Activated CD4-positive, alpha-beta T cell treated with anti-CD3 and anti-CD28 coated beads, Interleukin-2, amount 50 U/mL, for 48 hours (primary cell): ENCODE measurements at places on chromosomes 5 and 9.

DNA sequence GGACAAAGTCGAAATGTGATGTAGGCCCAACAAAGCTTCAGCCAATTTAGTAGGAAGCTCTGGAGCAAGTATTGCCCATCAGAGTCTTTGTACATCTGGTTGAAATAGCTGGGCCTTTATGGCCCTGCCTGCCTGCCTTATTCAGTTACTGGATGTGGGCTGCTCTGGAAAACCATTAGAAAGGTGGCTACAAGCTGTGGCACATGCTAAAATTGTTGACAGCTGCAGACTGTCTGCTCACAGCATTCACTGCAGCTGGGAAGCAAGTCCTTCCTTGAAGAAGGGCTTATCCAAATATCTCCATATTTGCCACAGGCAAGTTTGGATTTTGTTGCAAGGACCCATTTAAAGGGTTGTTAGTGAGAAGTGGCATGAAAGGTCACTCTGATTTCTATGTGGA, 24.4 kb downstream of the SMIM15 start:
- no peak for DNase-seq

GRCh38 chr5:96076451-96076850, 114.8 kb upstream of the ELL2 start:
- DNase-seq: no peak

- no peak for DNase-seq
These were observed 475.2 kb downstream of the CDK5RAP2 start for GRCh38 chr9:120104771-120105170.

- no peak for DNase-seq
These were observed 509.4 kb downstream of the IRX1 start for GRCh38 chr5:4104831-4105597.

DNA sequence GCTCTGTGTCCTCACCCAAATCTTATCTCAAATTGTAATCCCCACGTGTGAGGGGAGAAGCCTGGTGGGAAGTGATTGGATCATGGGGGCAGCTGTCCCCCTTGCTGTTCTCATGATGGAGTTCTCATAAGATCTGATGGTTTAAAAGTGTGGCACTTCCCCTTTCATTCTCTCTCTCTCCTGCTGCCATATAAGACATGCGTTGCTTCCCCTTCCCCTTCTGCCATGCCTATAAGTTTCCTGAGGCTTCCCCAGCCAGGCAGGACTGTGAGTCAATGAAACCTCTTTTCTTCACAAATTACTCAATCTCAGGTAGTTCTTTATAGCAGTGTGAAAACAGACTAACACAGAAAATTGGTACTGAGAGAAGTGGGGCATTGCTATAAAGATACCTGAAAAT, 107.7 kb downstream of the DMAC1 start:
- DNase-seq: no peak

DNA sequence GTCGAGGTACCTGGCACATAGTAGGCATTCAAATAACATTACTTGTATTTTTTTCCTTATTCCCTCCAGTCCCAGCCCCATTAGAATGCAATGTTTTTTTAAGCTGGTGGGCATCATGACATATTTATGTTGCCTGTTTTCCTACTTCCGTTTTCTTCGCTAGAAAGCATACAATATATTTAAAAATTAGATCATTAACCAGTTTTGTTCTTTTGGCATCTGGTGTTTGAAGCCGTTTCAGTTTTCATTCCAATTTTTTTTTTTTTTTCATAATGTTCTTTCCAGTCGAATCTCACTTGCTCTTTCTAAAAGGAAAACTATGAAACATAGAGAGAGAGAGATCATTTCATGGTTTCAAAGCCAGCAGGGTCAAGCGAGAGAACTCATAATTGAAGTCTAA, 228.3 kb upstream of the C9orf72 start:
- DNase-seq: no peak

DNA sequence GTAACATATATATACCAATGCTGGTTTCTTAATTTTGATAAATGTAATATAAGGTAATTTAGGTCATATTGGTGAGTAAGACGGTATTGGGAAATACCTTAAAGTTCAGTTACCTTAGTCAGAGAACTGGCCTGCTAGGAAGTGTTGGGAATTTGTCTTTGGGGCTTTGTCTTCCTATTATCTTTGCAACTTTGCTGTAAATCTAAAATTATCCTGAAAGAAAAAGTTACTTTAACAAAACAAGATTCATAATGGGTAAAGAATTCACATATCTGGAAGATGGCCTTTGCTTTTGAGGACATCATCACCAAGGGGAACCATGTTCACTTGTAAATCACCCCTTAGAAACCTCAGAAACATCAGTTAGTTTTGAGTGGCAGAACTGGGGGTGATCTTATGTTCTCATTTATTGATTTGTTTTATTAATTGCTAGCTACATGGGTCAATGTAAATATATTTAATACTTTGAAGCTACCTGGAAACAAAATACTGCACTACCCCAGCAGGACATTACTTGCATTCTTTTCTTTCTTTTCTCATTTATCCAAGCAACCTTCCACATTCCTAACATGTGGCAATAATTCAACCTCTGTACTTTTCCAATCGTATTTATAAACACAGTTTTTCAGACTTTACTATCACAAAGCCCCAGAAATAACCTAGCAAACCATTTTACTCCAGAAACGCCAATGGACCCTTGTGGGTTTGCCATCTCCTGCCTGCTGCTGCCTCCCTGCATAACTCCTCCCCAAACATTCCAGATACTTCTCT, 41.4 kb downstream of the GLIS3 start:
- no peak for DNase-seq

GRCh38 chr5:32613050-32613672, 27.8 kb downstream of the SUB1 start:
- peak; percentile 91 for DNase-seq

- DNase-seq: no peak
These were observed 30.3 kb upstream of the HMGCR start for GRCh38 chr5:75306746-75307145.

DNA sequence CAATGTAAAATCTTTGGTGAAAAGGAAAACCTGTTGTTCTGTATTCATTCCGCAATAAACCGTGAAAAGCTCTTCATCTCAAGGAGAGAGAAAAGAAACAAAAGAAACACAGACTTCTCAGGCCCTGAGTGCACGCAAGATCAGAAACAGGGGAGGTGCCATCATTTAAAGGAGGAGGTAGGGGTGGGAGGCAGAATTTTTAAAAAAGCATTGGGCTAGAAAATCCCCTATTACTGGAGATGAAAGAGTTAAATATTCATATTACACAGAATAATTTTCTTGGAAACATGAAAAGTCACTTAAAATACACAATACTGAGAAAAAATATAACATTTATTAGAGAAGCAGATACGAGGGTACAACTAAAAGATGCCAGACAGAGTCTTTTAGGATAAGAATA, 56.3 kb downstream of the USP20 start:
- DNase-seq: no peak

- no peak for DNase-seq
These were observed 174.0 kb downstream of the MAN2A1 start for GRCh38 chr5:109863752-109864151.

- no peak for DNase-seq
These were observed 17.5 kb downstream of the REXO4 start for GRCh38 chr9:133400292-133400691.

DNA sequence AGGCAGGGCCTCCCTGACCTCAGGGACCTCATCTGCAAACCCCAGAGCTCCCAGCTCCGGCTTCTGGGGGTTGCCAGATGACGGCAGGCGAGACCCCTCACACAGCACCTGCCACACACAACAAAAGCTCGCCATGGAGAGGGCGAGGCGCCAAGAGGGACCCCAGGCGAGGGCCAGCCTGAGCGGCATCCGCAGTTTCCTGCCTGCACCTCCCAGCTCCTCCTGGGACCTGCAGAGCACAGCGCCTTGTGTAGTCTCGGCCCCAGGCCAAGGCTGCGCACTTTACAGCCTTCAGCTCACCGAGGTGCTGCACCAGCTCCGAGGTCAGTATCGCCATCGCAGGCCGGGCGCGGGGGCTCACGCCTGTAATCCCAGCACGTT, 82.4 kb upstream of the ADAMTS2 start:
- no peak for DNase-seq

DNA sequence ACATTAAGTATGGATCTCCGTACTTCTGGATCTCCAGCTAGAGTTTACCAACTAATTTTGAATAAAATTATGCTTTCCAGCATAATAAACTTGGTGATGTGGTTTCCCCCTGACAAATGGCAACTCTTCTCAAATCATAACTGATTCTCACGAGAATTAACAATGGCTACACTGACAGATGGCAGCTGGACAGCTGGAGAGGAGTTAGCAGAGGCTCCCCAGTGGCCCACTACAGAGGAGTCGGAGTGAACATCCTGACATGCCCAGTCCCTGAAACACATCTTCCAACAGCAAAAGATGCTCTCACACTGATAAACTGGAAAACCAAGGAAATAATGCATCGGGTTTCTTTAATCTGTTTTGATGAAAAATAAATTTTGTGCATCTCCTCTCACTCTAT, 239.6 kb downstream of the MAN2A1 start:
- no peak for DNase-seq

GRCh38 chr5:144072518-144072927, 97.9 kb downstream of the YIPF5 start:
- no peak for DNase-seq

DNA sequence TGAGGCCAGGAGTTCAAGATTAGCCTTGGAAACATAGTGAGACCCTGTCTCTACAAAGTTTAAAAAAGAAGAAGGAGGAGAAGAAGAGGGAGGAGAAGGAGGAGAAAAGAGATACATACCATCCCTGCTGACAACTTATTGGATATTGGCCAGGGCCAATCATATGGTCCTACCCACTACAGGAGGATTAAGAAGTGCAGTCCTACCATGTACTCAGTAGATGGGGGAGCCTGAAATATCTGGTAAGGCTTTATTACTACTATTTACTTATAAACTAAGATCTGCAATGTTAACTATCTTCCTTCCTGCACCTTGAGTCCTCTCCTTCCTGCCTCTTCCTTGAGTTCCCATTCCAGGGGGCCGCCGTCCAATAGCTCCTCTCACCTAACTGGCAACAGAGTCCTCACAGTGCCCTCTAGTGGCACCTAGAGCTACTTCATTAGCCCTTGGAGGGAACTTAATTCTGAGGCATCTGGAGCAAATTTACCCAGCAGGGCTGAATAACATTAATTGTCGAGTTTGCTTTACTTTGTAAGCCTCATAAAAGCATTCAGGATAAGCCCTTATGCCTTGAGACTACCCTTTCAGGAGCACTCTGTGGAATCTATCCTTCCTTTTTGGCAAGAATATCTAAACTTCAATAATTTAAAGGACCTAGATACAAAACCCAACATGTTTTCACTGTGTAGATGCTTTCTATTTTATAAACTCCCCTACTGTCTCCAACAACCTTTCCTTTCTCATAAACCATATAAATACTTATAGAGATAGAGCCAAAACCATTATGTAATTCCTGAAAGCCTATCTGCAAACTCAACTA, 39.1 kb upstream of the RANBP6 start:
- DNase-seq: peak; percentile 72

DNA sequence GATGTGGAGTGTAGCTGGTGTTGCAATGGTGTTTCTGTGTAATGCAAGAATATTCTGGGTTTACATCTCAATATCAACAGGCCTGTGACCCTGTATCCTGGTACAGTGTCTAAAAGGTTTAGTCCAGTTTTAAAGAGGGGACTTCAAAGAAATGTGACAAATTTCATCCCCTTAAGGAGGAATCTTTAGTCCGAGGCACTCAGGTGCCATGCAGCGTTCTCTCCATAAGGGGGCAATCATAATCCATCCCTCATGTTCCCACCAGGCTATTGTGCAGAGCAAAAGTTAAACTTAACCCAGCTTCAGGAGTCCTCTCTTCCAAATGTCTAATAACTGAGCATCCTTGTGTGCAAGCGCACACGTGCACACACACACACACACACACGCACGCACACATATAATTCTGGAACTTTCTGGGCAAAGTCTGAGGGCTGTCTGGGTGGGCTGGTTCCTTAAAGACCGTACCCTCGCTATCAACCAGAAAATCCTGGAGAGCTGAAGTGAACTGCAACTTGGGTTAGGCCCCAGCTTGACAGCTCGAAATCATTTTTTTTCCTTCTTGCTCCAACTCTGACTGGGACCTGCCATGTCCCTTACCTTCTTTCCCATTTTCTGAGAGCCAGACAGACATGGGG, 46.0 kb downstream of the CRB2 start:
- DNase-seq: peak; percentile 9

DNA sequence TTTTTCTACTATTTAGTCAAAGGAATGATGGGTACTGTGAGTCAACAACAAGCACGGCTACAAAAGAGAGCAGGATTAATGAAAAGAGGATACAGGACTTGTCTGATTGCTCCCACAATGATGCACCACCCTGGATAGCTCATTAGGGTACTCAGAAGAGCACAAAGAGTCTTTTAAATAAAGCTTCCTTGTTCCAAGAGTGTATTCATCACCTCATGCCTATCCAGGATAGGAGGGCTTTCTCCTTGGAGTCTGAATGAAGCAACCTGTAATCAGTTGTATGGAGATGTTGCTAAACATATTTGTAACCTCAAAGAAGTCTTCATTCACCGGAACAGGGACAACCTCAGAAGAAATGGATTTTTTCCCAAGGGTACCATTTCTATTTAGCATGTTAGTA, 219.5 kb upstream of the TMEM161B start:
- DNase-seq: no peak

GRCh38 chr9:36039121-36039520, 2.4 kb downstream of the RECK start:
- DNase-seq: no peak

DNA sequence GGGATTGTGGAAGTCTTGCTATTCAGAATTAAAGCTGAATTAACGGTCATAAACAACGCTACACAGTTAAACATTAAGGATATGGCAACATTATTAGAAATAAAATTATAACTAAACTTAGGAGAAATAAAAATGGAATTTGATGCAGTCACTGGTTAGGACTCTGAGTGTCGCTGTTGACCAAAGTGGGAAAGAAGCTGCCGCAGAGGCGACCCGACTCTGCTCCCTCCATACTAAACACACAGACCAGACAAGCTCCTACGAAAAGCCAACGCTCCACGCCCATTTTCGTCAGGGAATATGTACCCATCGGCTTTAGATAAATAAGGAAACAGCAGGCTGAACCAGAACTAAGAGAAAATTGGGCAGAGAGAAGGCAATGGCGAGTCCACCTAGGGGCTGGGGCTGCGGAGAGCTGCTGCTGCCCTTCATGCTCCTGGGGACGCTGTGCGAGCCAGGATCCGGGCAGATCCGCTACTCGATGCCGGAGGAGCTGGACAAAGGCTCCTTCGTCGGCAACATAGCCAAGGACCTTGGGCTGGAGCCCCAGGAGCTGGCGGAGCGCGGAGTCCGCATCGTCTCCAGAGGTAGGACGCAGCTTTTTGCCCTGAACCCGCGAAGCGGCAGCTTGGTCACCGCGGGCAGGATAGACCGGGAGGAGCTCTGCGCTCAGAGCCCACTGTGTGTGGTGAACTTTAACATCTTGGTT, at the start of gene PCDHGA5:
PCDHGA5 (plus strand) TSS at position 211 of the 709 bp plus-strand sequence; CDS start at position 380, 169 bp downstream.
- DNase-seq: no peak

- no peak for DNase-seq
These were observed 134.8 kb downstream of the UGCG start for GRCh38 chr9:112031400-112031799.
